ENCODE measurements at places on chromosomes 16 and 17. TPM values are rescaled to one million over a fixed set of nuclear protein-coding genes. Genes with fewer than 3 reads are reported as not detected.

GRCh38 chr17:8520981-8521380, 85.3 kb downstream of the NDEL1 start:
- no peak for DNase-seq

ATXN7L3 gene
- 116 TPM for total RNA-seq

FAM20A gene
- not detected for total RNA-seq

DNA sequence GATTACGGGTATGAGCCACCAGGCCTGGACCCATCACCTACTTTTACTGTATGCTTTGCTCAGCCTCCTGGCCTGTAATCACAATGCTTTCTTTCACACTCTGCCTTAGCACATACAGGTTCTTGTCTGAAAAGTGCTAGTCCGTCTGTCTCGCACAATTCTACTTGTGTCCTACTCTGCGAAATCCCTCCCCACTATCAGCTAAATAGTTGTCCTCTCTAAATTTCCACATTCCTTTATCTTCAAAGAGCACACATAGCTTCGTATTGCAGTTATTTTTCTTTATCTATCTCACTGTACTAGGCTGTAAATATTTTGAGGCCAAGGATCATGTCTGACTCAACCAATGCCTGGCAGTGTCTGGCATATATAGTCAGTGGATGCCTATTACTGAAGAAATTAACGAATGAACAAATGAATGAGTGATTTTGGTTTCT, 38.5 kb upstream of the ETV4 start:
- DNase-seq: no peak

DNA sequence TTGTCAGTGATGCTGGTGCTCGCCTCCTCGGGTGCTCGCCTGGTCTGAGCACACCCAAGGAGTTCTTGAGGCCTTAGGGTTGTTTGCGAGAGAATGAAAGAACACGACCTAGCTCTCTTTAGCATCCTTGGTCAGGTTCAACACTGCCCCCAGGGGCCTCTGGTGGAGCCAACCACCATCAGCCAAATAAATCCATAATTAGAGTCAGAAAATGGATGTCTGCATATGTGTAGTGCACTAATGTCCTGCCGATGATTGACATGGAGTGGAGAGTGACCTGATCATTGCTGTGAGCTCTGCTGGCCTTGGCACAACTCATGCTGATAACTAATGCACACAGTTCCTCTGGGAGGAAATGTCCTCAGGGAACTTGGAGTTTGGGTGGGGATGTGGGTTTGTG, 8.2 kb upstream of the STH start:
- DNase-seq: no peak

DNA sequence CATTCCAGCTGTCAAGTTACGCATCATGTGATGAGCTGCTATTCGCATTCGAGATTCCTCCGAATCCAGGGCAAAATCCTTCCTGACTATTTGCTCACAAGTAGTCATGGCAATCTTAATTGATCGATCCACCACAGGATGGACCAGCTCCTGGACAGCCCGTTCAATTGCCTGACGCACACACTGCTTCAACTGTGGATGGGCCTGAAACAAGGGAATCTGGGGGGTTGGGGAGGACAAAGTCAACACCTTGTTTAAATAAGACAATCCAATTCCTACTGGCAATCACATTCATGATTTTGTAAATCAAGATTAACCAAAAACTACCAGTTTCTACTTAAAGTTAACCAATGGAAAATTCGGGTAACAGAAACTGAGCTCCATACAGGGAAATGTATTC, 28.4 kb downstream of the SETD6 start:
- no peak for DNase-seq

- DNase-seq: no peak
Measured at GRCh38 chr16:7209598-7209997, 123.0 kb upstream of the RBFOX1 start.

GRCh38 chr17:80362428-80363119, 52.4 kb upstream of the ENDOV start:
- DNase-seq: peak; percentile 23

DNA sequence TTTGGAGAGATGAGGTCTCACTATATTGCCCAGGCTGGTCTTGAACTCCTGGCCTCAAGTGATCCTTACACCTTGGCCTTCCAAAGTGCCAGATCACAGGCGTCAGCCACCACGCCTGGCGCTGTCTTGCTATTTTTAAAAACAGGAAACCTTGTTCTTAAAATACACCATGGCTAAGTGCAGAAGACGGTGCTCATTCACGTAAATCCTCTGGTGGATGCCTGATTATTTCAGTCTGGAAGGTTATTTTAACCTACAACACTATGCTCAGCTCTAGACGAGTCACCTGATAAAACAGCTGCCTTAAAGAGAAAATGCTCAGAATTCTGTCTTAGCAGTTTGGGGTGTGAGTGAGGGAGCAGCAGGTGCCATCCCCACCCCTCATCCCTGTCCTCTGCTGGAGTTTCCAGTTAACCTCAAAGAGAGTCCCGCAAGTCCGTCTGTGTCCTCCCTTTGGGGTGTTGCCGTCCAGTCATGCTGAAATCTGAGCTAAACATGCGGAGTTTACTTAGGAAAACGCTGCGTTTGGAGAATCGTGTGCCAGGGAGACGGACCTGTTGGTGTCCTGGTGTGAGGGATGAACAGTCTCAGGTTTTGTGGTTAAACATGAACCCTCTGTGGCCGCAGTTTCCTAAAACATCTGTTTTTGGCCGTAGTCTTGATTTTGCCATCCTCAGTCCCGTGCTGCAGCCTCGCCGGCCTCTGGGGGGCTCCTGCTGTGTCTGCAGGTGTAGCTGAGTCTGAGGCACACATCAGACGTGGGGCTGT, 17.1 kb downstream of the SPG7 start:
- DNase-seq: no peak

DNA sequence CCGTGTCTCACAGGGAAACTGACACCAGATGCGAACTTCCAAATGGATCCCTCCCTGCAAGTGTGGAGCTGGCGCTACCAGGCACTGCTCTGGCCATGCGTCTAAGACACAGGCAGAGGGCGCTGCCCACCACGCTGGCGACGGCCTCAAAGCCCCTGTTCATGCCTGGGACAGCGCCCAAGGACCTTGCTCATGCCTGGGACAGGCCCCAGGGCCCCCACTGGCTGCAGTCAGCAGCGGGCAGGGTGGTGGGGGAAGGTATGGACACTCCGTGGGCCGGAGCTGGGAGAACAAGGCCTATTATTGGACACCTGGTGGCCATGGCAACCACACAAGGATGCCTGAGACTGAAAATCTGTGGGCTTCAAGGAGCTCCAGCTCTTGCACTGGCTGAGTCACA, 8.8 kb downstream of the ZG16B start:
- peak; percentile 73 for DNase-seq

GRCh38 chr16:492211-492875, 35.2 kb upstream of the CAPN15 start:
- no peak for DNase-seq

- DNase-seq: no peak
Measured at GRCh38 chr16:81261049-81261648, 22.7 kb downstream of the BCO1 start.

GRCh38 chr17:74663561-74663960, 40.0 kb upstream of the CD300E start:
- DNase-seq: no peak

DNA sequence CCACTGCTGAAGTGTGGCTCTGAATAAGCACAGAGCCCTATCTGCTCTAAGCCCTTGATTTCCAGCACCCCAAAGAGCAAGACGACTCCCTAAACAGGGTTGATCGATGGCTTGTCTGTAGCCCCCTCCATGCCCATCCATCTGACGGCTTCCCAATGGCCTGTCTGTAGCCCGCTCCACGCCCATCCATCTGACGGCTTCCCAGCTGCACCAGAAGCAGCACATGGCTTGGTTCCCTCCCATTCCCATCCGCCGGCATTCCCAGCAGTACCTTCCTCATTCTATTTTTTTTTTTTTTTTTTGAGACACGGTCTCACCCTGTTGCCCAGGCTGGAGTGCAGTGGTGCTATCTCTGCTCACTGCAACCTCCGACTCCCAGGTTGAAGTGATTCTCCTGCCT, 64.5 kb downstream of the RBFOX3 start:
- no peak for DNase-seq

GRCh38 chr16:64872101-64872500, 249.8 kb downstream of the CDH11 start:
- DNase-seq: no peak

DNA sequence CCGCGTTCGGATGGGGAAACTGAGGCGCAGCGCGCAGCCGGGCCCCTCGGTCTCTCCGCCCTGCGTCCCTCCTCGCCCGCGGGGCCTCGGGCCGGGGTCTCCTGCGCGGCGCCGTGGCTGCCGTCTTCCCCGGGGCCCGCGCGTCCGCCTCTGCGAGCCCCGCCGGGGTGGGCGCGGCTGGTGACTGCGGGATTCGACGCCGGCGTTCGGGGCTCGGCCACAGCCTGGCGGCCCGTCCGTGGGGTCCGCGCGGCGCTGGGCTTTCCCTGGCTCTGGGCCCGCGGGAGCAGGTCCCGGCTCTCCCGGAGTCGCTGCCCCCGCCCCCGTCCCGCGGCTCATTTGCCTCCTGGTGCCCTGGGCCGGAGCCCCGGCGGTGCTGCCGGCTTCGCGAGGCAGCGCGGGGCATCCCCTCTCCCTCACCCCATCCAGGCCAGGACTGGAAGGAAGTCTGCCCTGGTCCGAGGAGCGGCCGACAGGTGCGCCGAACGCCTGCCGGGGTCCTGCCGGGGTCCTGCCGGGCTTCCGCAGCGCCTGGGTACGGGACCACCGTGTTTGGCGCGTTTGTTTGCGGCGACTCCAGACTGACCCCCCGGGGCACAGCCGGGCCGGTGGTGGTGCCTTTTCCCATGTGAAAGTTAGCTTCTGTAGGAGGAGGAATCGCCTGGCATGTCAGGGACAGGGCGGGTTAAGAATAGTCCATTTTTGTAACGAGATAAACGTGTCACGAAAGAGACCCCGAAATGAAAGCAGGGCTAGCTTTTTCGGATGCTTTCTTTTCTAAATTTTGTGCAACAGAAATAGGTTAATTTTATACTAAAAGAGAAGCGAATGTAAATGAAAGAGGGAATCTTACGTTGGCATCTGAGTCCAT, 671 bp downstream of the CHMP6 start:
- DNase-seq: no peak

DNA sequence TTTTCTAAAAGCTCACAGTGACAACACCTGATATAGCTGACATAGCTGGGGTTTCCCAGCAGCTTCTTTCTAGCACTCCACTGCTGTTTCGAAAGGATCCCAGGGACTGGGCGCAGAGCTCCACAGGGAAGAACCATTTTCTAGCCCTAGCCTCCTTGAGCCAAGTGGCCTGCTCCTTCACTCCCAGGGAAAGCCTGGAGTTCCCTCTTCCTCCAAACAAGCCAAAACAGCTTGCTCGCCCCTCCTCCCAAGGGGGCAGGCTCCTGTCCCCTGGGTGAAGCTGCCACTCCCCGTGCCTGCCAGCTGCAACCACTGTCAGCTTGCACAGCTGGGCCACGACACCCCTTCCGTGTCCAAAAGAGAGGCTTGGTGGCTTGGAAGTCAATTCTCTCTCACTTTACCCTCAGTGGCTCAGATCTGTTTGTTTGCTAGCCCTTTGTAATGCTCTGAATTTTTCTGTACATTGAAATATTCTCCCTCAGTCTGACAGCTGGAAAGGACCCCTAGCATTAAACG, 59.8 kb downstream of the CYTH1 start:
- no peak for DNase-seq

- no peak for DNase-seq
Measured at GRCh38 chr16:1162701-1163566, 10.0 kb downstream of the CACNA1H start.

VAC14 gene
- total RNA-seq: 34.4 TPM

GP2 gene
- not detected for total RNA-seq

DNA sequence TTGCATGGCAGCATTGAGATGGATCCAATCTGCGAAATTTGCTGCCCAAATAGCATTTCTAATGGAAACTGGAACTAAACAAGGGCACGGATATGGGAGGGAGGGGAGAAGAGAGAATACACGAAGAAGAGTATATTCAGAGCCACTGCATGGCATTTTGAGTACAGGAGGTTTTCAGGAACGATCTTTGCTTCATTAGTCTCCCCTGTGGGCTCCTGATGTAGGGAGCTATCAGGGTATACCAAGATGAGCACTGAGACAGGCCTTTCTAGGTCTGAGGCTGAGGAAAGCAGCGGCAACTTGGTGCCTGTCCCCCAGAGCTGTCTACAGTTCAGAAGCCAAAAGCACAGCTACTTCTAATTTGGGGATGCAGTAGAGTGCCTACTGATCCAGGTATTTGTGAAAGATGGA, 257.7 kb upstream of the PMFBP1 start:
- no peak for DNase-seq

EEF2K gene
- 25.7 TPM for total RNA-seq

DNA sequence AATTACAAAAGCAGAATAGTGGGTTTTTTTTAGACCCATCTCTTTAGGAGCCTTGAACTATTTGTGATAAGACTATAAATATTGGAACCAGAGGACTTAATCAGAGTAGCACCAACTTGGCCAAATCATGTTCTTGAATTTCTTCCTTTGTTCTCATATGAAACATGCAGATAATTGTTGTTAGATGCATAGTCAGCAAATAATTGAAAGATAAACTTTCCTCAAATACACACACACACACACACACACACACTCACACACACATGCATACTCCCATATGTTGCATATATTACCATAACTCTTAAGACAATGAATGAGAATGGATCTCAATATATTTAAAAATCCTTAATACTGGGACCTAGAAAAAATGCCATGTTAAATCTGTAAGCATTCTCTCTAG, 310.4 kb downstream of the KCNJ2 start:
- no peak for DNase-seq

DNA sequence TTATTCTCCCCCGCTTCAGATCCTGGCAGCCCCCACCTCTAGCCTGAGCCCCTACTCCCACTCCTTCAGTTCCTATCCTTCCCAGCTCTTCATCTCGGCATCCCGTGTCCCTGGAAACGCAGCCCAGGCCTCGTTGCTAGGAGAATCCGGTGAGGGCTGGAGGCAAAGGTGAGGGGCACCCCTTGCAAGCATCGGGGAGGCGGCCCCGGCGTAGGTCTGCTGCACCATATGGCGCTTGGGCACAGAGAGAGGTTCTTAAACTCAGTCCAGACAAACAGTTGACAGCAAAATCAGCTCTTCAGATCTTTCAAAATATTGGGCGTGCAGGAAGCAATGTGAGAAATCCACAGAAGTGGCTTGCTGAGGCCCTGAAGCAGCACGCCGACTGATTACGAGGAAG, 15.0 kb downstream of the SLC38A8 start:
- no peak for DNase-seq

ITFG1 gene
- 22.1 TPM for total RNA-seq

DNA sequence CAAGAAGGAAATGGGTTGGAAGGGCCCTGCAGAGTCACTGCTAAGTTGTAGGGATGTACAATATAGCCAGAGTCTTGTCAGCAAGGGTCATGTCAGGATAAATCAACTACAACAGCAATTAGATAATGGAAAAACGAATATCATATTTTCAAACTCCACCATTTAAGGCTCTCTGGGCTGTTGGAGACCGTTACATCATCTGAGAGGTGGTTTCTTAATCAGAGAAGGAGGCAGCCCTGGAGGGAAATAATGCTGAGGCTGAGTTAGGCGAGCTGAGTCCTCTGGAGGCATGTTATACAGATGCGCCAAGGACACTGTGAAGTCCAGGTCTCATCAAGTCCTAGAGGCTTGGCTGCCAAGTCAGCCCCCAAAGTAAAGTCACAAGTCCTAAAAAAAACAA, 30.3 kb downstream of the LYRM9 start:
- no peak for DNase-seq
